Kidney capillary endothelial cell (primary cell): ENCODE measurements at places on chromosomes 3 and 15.
A peak's percentile ranks its signal among the peaks of the same experiment; 100 is the strongest.

- DNase-seq = no peak
These were observed 42.8 kb upstream of the PTPRG start for GRCh38 chr3:61518590-61518989.

DNA sequence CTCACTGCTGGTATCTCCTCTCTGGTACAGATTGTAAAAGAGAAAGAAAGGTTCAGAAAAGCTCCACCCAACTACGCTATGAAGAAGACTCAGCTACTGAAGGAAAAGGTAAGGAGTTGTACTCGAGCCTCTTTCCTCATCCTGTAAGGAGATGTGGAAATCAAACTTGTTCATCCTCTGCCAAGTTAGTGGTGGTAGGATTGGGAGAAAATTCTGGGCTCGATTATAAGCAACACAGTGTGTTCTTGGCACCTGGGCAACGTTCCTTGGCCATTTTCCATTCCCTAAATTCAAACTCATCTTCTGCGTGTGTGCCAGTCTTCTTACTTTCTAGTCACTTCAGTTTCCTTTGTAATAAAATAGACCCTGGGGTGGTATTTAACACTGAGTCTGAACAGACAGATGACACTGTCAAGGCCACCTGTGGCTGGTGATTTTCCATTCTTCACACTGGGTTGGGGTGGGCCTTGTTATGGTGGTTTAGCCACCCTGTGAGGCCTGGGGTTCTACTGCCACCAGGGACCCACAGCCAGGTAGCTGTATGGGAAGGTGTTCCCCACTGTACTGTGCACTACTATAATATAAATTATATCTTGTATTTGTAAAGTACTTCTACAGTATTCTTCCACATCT, 17.1 kb upstream of the ITPKA start:
- no peak for DNase-seq

GRCh38 chr3:174863488-174863887, 4.4 kb downstream of the NAALADL2 start:
- no peak for DNase-seq

DNA sequence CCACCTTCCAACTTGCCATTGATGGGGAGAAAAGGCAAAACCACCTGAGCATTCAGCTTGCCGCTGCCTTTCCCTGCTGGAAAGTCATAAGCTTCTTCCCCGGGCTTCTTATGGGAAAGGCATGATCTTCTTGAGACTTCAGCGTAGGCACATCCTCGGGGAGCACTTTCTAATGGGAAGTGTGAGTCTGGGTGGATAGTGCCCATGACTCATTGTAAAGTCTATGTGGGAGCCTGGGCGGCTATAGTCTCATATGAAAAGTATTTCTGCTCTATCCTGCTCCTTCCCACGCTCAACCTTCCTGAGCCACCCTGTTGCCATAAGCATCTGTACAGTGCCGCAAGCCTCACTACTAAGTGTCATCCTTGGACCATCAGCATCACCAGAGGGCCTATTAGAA, 309.9 kb upstream of the THBS1 start:
- DNase-seq = peak; percentile 77

DNA sequence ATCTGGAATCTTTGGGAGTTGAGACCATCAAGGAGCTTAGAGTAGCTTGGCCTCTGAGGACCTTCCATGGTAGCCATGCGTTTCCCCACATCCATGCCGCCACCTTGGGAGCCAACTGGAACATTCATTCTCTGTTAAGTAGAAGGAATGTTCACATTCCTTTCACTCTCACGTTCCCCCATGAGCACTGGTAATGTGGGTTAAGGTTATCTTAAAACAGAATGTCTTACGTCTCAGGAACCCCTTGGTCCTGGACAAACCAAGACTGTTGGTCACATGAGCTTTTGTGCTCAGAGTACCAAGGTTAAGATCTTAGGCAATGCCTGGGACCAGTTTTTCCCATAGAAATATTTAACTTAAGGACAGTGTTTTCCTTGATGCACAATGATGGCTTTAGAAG, 211.7 kb upstream of the UBE2E1 start:
- no peak for DNase-seq

DNA sequence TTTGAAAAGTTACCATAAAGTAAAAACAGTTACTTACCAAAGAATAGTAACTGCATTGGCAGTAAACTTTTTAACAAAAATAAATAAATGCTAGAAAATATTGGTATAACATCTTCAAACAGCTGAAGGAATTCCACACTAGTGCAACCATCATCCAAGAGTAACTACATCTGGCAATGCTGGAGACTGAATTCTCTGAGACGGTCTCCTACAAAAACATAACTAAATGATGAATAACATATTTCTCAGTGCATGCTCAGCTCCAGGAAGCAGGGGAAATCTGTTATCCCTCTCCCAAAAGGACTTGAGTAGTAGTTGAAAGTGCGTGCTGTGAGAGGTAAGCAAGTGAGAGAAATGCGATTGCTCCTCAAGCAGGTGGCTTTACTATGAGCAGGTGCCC, 526.8 kb upstream of the CCDC54 start:
- DNase-seq = no peak
